Small intestine (tissue), 16 donors: ENCODE measurements at places on chromosomes 3 and 15.

DNA sequence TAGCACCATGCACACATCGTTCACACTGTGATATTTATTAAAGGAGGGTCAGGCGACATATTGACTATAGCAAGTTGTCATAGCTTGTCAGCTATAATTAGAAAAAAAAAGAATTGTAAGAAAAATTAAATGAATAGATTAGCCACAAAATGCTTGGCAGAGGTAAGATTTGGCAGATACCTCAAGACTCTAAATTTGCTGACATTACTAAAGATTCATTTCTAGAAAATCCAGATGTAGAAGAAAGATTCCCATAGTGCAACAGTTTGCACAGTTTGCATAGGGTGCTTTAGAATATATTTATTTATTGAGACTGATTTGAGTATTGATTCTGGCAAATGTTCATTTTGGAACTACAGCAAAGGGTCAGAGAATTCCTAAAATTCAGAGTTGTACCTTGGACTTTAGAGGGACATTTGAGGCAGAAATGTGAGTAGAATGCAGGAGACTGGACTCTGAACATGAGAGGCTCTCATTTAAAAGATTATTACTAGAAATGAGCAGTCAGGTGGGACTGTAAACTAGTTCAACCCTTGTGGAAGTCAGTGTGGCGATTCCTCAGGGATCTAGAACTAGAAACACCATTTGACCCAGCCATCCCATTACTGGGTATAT is 102.0 kb upstream of the BHLHE40 start:
- DNase-seq, result peak; percentile 19

DNA sequence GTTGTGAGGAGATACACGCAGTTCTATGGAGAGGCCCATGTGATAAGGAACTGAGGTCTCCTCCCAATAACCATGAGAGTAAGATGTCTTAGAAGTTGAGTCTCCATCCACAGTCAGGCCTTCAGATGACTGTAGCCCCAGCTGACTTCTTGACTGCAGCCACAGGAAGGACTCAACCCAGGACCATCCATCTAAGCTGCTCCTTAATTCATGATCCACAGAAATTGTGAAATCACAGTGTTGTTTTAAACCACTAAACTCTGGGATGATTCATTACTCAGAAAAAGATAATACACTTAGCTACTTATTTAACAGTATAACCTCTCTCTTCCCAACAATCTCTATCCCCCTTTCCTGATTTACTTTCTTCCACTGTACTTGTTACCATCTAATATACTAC is 173.3 kb downstream of the ALDH1A2 start:
- DNase-seq, result no peak

GRCh38 chr3:127694467-127695215 is 21.9 kb downstream of the ABTB1 start:
- DNase-seq, result peak; percentile 64

GRCh38 chr3:159929171-159930141 is 59.2 kb upstream of the IL12A start:
- peak; percentile 69 for DNase-seq

- DNase-seq, result no peak
Observed at GRCh38 chr3:57170946-57171345, 5.8 kb upstream of the IL17RD start.
